ENCODE measurements at places on chromosomes 13 and 19.

GRCh38 chr19:38735257-38735686 lies 9.0 kb downstream of the CAPN12 start:
- peak; percentile 25 for DNase-seq

- no peak for DNase-seq
These were observed 731 bp downstream of the ZNF558 start for GRCh38 chr19:8831373-8831772.

DNA sequence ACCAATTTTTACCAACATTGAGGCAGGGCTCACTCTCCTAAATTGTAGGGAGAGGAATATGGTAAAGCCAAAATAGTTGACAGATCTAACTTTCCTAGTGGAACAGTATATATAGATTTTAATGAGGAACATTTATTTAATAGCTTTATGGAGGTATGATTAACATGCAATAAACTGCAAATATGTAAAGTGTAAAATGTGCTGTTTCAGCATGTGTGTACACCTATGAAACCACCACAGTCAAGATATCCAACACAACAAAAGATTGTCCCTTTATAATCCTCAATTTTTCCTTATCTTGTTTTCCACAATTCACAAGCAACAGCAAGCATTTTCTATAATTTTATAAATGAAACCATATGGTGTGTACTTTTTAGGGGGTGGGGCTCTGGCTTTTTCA lies 4.1 kb upstream of the TRAPPC2B start:
- no peak for DNase-seq

GRCh38 chr19:19185853-19186740 lies 5.9 kb downstream of the BORCS8 start:
- peak; percentile 64 for DNase-seq

DNA sequence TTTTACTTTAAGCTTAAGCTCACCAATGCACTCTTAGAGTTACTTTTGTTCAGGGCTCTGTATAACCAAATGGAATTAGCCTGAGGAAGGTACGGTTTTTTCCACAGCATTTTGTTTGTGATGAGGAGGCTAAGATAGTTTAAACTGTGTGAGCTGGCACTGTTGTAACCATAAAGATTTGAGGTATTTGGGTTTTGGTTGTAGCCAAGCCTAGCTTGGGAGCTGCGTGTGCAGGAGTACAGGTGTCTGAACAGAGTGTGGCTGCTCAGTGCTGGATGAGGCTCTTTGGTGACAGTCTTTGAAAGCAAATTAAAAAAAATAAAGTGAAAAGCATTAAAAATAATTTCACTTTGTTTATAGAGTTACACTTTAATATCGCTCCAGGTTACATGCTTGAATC lies 56.0 kb downstream of the ARHGEF7 start:
- no peak for DNase-seq

DNA sequence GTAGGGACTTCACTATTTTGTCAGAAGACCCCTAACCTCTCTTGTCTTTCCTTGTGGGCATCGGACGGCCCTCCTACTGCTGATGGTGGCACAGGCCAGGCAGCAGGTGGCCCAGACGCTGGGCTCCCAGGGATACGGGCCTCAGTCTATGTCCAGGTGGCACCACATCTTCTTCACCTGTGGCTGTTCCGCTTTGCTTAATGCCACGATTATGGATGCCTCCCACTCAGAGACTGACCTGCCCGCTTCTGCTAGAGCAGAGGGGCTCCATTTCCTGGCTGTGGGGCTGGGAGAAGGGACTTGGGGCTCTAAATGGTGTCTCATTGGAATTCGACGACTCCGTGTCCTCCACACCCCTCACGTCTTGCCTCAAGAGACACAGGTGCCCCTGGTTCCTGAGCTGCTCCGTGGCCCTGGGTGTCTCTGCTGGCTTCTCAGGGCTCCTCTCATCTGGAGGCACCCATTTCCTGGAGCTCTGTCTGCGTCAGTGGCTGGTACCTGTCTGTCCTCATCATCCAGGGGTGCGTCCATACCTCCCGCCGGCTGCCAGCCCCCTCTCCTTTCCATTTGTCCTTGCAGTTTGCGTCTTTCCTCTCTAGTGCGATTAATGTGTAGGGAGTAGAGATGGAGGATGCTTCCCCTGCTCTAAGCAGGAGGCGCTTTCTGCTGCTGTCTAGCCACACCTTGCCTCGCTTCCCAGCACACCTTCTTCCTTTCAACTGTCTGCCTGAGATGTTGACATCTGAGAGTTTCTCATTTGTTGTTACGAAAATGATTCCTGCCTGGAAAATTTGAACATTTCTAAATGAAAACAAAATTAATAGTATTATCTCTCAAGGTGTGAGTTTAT lies 63.4 kb downstream of the TEX29 start:
- no peak for DNase-seq

- DNase-seq: no peak
These were observed 113.8 kb downstream of the TBC1D4 start for GRCh38 chr13:75368167-75368566.

DNA sequence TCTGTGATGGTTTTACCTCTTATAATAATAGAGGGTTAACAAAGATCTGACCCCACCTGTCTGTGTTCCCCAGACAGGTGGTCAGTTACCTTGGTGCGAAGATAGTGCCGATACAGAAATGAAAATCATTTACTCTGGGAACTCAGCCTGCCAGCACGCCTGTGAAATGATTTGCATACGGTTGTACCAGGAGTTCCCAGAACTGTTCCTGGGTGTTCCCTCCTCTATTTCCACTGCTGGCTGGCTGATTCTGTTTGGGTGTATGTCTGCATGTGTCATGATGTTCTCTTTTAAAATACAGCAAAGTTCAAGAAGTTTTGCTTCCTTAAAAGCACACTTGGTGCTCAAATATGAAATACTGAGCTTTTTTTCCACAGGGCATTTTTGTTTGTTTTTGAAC lies 527.1 kb downstream of the FGF9 start:
- DNase-seq: no peak

- no peak for DNase-seq
These were observed 168.5 kb upstream of the FREM2 start for GRCh38 chr13:38518328-38518727.

DNA sequence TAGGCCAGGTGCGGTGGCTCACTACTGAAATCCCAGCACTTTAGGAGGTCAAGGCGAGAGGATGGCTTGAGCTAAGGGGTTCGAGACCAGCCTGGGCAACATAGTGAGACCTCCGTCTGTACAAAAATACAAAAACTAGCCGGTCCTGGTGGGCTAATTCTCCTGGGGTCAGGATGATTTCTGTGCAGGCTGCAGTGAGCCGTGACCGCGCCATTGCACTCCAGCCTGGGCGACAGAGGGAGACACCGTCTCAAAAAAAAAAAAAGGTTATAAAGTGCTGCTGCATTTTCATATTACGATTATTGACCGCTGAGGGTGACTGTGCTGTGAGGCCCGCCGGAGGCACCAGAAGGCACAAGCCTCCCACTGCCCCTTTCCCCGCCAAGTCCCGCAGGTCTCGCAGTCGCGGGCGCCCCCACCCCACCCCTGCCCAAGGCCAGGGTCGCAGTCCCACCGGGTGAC lies 477 bp upstream of the PLEKHF1 start:
- DNase-seq: no peak

GRCh38 chr13:86324191-86324590 lies 525.0 kb upstream of the SLITRK6 start:
- DNase-seq: no peak

DNA sequence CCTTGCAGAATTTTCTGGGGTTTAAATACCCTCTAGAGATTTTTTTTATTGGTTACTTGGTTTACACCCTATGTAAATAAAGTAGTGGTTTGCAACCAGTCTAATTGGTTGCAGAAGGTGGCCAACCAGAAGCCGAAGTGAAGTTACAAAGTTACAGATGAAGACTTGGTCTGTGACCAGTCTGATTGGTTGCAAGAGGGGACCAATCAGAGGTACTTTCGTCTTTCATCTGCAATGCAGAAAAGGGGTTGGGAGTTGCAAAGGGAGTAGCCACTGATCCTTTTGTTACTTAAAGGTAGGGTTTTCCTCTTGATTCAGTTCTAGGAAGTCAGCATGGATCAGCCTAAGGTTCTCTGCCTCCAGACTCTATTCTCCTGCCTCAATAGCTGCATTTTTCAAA lies 48.8 kb upstream of the CHST8 start:
- DNase-seq: no peak

- DNase-seq: no peak
These were observed 228.6 kb downstream of the UQCRFS1 start for GRCh38 chr19:28984315-28984714.

DNA sequence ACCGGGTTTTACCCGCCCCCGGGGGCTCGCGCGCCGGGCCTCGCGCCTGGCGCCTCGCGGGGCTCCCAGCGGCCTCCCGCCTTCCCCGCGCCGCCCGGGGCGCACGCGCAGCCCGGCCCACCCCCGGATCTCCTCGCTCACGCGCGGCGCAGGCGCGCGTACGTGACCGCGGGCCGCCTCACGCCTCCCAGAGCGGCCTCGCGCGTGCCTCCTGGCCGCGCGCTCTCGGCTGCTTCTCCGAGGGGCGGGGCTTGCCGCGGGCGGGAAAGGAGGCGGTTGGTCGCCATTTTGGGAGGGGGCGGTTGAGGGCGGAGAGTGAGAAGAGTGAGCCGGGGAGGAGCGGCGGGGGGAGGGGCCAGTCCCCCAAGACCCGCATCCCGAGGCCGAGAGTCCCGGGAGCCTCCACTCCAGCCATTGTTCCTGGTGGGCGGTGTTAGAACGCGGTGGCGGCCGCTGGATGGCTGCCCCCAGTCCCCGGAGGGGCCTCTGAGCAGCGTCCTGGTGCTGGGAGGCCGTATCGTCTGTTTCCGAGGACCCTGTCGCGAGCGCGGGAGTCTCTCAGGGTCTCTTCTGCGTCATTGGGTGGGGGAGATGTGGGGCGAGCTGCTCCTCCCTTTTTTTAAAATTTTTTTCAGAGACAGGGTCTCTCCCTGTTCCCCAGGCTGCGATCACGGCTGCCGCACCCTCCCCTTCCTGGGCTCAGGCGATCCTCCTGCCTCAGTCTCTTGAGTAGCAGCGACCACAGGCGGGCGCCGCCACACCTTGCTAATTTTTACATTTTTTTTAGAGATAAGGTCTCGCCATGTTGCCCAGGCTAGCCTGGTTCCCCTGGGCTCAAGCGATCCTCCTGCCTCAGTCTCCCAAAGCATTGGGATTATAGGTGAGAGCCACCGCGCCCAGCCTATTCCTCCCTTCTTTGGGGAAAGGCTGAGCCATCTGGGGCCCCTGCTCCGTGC lies at the start of gene ZNF541:
Gene ZNF541, minus strand, starts transcription at position 78 of the 956 bp plus-strand sequence. CDS start 17,292 bp downstream, outside the sequence.
- no peak for DNase-seq

GRCh38 chr19:5679289-5680083 lies 830 bp downstream of the MICOS13 start:
- DNase-seq: no peak

- DNase-seq: no peak
These were observed 22.0 kb downstream of the MPND start for GRCh38 chr19:4365341-4365740.

DNA sequence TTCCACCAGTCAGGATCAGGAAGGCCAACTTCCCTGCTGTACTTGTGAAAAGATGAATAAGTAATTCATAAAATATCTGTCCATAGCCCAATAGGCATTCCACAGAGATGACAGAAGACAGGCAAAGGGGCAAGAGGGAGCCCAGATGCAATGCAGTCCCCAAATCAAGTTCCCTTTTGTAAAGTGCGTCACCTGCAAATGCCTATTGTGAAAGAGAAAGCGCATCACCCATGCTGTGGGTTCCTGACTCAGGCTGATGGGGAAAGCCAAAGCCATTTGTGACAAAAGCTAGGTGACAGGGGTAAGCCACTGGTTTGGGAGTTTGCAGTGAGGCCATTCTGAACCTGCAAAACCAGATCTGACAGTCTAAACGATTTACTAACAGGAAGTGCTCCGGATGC lies 157.5 kb upstream of the ZNF536 start:
- DNase-seq: peak; percentile 4

DNA sequence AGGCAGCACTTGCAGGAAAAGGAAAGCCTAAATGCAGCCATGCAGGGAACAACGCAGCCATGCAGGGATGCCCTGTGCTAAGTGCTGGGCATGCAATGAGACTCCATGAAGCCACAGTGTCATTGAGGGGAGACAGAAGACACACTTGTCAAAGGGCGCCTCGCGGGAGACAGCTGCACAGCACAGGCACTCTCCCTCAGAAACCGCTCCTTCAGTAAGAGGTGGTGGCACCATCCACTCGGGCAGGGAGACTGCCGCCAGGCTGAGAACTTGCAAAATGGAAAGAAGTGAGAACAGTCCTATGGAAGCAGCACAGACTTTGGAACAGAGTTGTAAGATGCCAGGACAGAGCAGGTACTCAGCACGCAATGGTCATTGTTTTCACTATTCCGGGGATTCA lies 51.1 kb downstream of the GGACT start:
- no peak for DNase-seq

GRCh38 chr19:46392252-46392801 lies 21.0 kb downstream of the CCDC8 start:
- no peak for DNase-seq

- DNase-seq: peak; percentile 79
These were observed 53.8 kb downstream of the EPS15L1 start for GRCh38 chr19:16417660-16418596.

GRCh38 chr19:54084410-54084809 lies 3.2 kb upstream of the TARM1 start:
- no peak for DNase-seq

DNA sequence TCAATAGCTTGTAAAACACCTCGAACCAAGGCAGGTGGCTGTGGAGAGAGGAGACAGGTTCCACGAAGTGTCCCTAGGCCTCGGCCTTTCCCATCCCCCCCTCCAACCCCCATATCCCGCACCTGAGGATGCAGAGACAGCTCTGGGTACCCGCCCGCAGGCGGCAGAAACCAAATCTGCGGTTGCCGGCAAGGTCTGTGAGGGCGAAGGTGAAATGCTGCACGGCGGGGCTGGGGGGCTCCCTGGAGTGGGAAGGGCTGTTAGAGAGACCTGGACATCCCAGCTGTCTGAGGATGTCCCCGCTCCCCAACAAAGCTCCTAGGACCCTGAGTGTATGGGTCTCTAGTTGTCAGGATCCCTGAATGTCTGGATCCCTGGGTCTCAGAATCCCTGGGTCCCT lies 2.8 kb downstream of the DENND1C start:
- DNase-seq: no peak

DNA sequence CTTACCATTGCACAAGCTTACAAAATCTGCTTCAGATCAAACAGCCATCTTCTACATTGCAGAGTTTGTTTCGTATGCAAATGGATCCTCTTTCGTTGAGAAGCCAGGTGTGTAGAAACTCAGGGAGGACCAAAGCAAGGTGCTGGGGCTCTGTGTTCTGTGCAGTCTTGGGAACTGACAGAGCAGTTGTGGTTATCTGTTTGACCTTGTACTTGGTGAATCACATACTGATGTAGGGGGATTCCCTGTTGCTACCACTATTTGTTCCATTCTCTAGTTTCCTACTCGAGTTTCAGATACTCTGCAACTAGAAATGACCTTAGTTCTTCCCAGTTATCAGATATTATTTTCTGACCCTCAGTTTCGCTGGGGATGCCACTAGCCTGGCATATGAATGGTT lies 95.2 kb upstream of the CLDN10 start:
- no peak for DNase-seq

All from OCI-LY7 (cell line).